NCI-H2081 treated with DMSO at 0.1 percent for 48 hours (cell line): ENCODE measurements at places on chromosomes 11 and 22.

GRCh38 chr11:86671531-86672006, 847 bp downstream of the ME3 start:
- DNase-seq: no peak

DNA sequence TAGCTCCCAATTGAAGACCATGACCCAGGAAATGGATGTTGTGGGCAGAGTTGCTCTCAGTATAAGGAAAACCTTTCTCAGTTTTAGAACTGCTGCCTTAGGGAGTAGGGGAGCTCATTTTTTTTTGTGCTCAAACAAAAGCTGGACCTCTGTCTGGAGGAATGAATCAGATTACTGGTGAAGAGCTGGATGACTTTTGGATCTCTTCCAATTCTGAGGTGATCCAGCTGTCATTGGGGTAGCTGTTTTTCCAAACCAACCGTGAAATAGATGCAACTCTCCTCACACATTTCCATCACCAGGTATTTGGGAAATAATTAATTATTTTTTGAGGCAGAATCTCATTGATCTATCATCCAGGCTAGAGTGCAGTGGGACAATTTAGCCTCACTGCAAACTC, 251.3 kb upstream of the PLET1 start:
- DNase-seq: no peak

DNA sequence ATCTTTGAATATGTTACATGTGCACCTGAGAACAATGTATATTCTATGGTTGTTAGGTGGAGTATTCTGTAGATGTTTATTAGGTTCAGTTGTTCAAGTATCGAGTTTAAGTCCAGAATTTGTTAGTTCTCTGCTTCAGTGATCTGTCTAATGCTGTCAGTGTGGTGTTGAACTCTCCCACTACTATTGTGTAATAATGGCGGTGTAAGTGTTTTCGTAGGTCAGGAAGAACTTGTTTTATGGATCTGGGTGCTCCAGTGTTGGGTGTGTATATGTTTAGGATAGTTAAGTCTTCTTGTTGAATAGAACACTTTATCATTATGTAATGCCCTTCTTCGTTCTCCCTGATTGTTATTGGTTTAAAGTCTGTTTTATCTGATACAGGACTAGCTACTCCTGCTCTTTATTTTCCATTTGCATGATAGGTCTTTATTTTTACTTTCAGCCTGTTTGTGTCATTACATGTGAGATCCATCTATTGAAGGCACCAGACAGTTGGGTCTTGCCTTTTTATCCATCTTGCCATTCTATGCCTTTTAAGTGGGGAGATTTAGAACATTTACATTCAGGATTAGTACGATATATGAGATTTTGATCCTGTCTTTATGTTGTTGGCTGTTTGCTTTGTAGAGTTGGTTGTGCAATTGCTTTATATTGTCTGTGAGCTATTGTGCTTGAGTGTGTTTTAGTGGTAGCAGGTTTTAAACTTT, 121.6 kb downstream of the DDX10 start:
- no peak for DNase-seq

GRCh38 chr11:47514825-47515647, 37.9 kb downstream of the CELF1 start:
- DNase-seq: no peak

DNA sequence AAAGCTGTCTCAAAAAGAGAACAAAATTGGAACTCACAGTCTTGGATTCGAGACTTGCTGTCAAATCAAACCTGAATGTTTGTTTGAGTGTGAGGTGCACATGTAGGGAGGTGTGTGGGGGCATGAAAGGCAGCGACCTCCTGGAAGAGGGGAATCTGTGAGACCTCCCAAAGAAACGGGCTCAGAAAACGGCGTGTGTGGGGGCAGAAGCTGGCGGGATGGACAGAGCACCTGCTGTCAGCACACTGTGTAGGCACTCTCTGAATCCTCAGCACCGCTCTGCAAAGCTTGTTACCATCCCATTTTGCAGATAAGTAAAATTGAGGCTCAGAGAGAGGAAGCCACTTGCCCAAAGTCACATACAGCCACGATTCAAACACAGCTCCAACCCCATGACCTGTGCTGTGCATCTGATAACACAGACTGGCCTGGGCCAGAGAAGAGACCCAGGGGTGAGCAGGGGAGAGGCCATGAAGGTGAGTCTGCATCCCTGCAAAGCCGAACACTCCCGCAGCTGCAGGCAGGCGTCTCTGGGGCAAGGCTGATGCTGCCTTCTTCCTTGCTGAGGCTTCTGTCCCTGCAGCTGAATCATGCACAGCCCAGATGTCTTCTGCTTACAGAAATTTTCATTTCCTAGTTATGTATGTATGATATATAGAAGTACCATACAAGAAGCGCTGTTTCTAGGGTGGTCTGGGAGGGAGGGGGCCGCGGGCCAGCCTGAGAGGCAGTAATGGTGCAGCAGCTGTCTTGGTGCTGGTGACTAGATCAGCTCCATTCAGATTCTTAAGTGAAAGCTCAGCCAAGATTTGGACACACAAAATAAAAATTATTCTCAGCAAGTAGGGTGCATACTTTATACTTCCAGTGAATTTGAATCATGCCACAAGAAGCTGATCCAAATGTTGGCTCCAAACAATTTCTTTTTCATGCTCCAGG, 67.3 kb upstream of the SHISAL1 start:
- no peak for DNase-seq

- DNase-seq: no peak
Measured at GRCh38 chr11:127733552-127733951, 733.0 kb upstream of the KIRREL3 start.

GRCh38 chr22:48804811-48805301, 1022.8 kb downstream of the BRD1 start:
- no peak for DNase-seq

DNA sequence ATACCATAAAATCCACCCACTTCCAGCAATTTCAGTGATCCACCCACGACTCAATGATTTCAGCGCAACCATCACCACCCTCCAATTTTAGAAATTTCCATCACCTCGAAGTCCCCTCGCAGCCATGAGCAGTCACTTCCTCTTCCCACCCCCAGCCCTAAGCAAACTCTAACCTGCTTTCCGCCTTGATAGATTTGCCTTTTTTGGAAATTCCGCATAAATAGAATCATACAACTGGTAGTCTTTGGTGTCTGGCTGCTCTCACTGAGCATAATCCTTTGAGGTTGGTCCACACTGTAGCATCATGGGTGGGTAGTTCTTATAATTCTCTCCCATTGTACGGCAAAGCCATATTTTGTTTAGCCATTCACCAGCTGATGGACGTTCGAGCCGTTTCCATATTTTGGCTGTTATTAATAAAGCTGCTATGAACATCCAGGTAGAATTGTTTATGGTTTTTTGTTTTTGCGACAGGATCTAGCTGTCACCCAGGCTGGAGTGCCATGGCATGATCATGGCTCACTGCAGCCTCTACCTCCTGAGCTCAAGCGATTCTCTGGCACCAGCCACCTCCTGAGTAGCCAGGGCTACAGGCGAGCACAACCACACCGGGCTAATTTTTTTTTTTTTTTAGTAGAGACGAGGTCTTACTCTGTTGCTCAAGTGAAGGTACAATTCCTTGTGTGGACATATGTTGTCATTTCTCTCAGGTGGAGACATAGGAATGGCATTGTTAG, 16.0 kb downstream of the PIM3 start:
- DNase-seq: no peak
